ENCODE measurements at places on chromosomes 16 and 17. TPM values are rescaled to one million over a fixed set of nuclear protein-coding genes. Genes with fewer than 3 reads are reported as not detected.

The ERBB2 gene
- total RNA-seq = 96.3 TPM

The DHX38 gene
- 36.5 TPM for total RNA-seq

The CRYM gene
- total RNA-seq = 13.9 TPM

The TPSG1 gene
- 0.27 TPM for total RNA-seq

The DHRS7C gene
- total RNA-seq = not detected

The TLCD3A gene
- total RNA-seq = 20.2 TPM

The MYH3 gene
- 1.5 TPM for total RNA-seq

The PTGES3L gene
- total RNA-seq = not detected

The TBC1D3I gene
- total RNA-seq = not detected

The IGSF6 gene
- 0.19 TPM for total RNA-seq

The ANKRD11 gene
- total RNA-seq = 72.7 TPM

The MRPL38 gene
- 41.4 TPM for total RNA-seq

The TLCD1 gene
- 8.8 TPM for total RNA-seq

The KCTD2 gene
- 15.1 TPM for total RNA-seq

The LHX1 gene
- total RNA-seq = not detected

The NKIRAS2 gene
- total RNA-seq = 35.0 TPM

The FBXO39 gene
- 1.3 TPM for total RNA-seq

The FSCN2 gene
- 1.8 TPM for total RNA-seq

The BCO1 gene
- total RNA-seq = 0.59 TPM

The TMEM235 gene
- not detected for total RNA-seq

The NXN gene
- 19.5 TPM for total RNA-seq

The TERB1 gene
- not detected for total RNA-seq

The LPO gene
- total RNA-seq = not detected

The MMP28 gene
- 29.1 TPM for total RNA-seq

The SEZ6L2 gene
- not detected for total RNA-seq

The KRTAP17-1 gene
- not detected for total RNA-seq

The P2RX5 gene
- 1.1 TPM for total RNA-seq

The SLC6A2 gene
- total RNA-seq = 0.76 TPM

The NAGS gene
- 1.7 TPM for total RNA-seq

The POLR2A gene
- 87.7 TPM for total RNA-seq

The RPRML gene
- 0.57 TPM for total RNA-seq

The MYL4 gene
- total RNA-seq = not detected

The COTL1 gene
- 22.5 TPM for total RNA-seq

The CLEC19A gene
- total RNA-seq = not detected

The AARS1 gene
- 50.6 TPM for total RNA-seq

The TIGD7 gene
- 4.0 TPM for total RNA-seq

The CACNG4 gene
- total RNA-seq = not detected

The C17orf100 gene
- 0.27 TPM for total RNA-seq

The NACA2 gene
- not detected for total RNA-seq

The TP53TG3F gene
- total RNA-seq = not detected

The RNF43 gene
- 7.6 TPM for total RNA-seq

The ABCA3 gene
- 2.3 TPM for total RNA-seq

The C16orf86 gene
- total RNA-seq = 3.1 TPM

The CCDC154 gene
- not detected for total RNA-seq
